ENCODE measurements at places on chromosomes 2 and 18.
A peak's percentile ranks its signal among the peaks of the same experiment; 100 is the strongest.

GRCh38 chr2:133992454-133992853 is 261.4 kb upstream of the MGAT5 start:
- no peak for DNase-seq

- no peak for DNase-seq
These were observed 249.9 kb upstream of the RBBP8 start for GRCh38 chr18:22683196-22683676.

DNA sequence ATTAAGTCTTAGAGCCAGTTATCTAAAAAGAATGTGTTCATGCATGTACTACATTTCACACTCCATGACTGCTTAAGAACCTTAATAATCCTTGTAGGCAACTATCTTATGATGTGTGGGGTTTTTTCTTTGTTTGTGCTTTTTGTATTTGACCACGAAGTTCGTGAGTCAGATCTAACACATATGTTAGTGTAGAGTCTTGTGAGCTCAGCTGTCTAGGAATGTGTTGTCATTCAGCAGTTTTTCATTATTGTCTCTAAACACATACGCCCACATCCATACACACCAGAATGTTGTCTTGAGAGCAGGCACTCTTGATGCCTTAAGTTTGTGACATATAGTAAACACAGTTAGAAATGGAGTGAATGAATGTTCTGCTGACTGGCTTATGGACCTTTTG is 38.4 kb downstream of the CAB39 start:
- DNase-seq, result no peak

DNA sequence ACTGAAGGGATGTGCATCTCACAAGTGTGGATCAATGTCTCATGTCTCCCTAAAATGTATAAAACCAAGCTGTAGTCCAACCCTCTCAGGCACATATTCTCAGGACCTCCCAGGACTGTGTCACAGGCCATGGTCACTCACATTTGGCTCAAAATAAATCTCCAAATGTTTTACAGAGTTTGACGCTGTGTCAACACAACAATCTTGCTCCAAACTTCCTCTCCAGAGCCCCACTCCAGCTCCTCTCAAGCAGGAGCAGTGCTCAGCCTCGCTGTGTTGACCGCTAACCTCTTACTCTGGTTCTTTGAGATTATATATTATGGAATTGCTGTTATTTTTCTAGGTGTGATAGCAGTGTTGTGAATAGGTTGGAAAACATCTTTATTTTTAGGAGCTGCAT is 56.2 kb downstream of the CYP27C1 start:
- DNase-seq, result no peak

GRCh38 chr2:200239216-200239615 is 67.3 kb upstream of the SPATS2L start:
- DNase-seq, result no peak

- no peak for DNase-seq
These were observed 19.5 kb downstream of the CIB4 start for GRCh38 chr2:26621469-26622199.

- no peak for DNase-seq
These were observed 103.6 kb downstream of the FAM210A start for GRCh38 chr18:13622751-13623150.

- DNase-seq, result no peak
These were observed 1487.0 kb downstream of the LRP1B start for GRCh38 chr2:140643761-140644187.

DNA sequence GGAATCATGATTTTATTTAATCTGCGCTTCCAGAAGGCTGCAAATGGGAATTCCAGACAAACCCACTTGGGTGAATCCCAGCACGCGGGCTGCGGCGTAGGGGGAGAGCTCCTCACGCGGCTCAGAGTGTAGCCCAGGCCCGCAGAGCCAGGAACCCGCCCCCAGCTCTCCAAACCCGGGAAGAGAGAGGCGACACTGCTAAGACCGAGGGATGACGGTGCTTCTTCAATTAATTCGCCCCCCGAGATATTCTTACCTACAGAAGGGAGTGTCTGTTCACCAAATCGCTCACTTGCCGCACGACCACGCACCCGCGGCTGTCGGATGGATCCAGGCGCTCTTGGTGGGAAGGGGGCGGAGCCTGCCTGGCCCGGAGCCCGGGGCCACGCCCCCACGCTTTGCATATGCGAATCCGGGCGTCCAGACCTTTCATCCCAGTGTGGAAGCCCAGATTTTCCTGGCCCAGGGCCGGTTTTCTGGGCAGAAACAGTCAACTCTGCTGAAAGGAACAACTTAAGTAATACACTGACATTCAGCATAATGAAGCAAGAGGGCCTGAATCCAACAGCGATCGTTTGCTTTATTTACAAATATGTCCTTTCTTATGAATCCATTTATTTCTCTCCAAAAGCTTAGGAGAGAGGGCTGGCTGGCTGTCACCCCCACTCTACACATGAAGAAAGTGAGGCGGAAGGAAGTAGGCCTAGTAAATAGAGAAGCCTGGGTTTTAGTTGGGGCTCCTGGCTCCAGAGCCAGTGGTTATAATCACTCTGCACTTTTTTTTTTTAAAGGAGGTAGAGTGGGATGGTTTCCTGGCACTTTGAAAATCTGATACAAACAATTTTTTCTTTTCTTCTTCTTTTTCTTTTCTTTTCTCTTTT is at the start of gene SLC19A3:
TSS of gene SLC19A3 (minus strand) at position 342 of the 881 bp plus-strand sequence. CDS start 15,710 bp downstream, outside the sequence.
- no peak for DNase-seq

DNA sequence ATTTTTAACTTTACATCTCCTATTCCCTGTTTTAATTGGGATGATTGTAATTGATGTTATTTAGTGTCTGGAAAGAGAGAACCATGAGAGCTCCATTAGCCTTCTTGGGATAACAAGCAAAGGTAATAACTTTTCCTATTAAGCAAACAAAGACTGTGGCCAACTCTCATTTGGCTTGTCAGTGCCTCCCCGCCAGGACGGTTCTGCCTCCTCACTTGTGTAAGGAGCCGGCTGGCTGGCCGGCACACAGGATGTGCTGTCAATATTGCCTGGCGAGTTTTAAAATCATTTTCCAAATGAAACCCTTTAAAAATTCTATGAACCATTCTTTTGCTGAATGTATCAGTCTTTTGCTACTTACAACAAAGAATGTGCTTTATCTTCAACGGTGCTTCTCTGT is 898.3 kb downstream of the CPS1 start:
- no peak for DNase-seq

- DNase-seq, result no peak
These were observed 2.8 kb upstream of the LCLAT1 start for GRCh38 chr2:30444273-30444672.

- no peak for DNase-seq
These were observed 44.2 kb downstream of the SP140 start for GRCh38 chr2:230269715-230270114.

- no peak for DNase-seq
These were observed 42.3 kb downstream of the AAK1 start for GRCh38 chr2:69601179-69601612.

DNA sequence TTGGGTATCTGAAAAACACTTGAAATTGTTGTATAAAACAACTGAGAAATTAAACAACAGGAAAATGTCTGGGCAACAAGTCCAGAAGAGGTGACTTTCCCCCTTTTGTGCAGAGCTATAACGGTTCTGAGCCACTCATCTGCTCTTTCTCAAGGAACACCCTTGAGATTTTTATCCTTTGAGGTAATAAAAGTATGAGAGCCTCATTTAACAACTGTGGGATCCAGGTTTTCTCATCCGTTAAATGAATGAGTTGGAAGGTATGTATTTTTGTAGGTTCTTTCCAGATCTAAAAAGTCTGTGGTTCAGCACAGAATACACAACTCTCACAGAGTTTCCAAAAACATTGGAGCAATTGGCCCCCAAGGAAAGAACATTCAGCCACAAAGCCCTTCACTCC is 93.0 kb downstream of the ANKRD44 start:
- no peak for DNase-seq

DNA sequence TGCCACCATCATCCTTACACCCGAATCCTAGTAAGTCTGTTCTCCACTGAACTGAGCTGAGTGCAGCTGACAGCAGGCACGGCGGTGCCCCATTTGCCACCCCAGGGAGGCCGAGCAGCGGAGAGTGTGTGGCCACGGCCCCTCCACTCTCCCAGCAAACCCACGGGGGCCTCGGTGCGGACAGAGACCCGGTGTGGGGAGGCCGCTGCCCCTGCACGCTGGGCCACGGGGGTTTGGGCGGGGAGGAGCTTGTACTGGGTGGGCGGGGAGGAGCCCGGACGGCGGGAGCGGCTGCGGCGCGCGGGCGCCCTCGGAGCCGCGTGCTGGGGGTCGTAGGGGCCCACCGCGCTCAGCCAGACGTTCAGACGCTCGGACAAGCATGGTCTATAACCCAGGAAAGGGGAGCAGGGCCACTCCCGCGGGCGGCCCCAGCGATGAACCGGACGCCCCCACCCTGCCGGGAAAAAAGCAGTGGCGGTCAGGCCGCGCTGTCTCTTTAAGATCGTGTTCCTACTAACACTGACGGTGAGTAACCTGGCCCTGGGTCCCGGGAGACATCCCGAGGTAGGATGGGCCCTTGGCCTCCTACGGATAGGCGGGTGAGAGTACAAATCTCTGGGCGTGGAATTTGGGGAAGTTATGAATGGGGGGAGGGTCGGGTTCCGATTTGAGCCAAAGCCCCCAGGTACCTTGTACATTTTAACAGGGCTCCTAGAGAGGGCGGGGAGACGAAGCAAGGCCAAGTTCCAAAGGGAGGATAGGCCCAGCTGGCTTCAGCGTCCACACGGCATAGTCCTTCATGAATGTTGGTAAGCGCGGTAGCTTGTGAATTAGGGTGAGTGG is at the start of gene ITPRIPL1:
TSS of gene ITPRIPL1 (plus strand) at position 277 of the 843 bp plus-strand sequence. CDS start at position 800, 523 bp downstream.
- DNase-seq, result peak; percentile 38

- no peak for DNase-seq
These were observed 249.5 kb upstream of the KLHL14 start for GRCh38 chr18:33022370-33022769.

- DNase-seq, result no peak
These were observed 208.7 kb downstream of the KCNE4 start for GRCh38 chr2:223260681-223261080.

- no peak for DNase-seq
These were observed 608.2 kb upstream of the ACVR2A start for GRCh38 chr2:147236601-147237000.

DNA sequence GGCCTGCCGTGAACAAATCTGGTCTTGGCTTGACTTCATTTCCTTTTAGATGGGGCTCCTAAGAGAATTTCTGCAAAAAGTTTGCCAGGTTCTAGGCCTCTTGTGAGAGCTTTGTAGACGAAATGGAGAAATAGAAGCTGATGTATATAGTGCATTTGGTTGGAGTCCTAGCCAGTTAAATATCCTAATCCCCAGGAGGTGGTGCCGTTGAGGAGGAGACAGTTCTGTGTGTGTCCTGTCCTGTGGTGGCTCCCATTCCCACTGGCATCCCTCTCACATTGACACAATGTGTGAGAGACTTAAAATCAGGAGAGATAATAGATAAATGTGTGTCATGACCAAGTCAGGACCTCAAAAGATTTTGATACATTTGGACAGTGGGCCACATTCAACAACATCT is 34.6 kb upstream of the DNER start:
- no peak for DNase-seq
